ENCODE measurements at places on chromosomes 11 and 22.

DNA sequence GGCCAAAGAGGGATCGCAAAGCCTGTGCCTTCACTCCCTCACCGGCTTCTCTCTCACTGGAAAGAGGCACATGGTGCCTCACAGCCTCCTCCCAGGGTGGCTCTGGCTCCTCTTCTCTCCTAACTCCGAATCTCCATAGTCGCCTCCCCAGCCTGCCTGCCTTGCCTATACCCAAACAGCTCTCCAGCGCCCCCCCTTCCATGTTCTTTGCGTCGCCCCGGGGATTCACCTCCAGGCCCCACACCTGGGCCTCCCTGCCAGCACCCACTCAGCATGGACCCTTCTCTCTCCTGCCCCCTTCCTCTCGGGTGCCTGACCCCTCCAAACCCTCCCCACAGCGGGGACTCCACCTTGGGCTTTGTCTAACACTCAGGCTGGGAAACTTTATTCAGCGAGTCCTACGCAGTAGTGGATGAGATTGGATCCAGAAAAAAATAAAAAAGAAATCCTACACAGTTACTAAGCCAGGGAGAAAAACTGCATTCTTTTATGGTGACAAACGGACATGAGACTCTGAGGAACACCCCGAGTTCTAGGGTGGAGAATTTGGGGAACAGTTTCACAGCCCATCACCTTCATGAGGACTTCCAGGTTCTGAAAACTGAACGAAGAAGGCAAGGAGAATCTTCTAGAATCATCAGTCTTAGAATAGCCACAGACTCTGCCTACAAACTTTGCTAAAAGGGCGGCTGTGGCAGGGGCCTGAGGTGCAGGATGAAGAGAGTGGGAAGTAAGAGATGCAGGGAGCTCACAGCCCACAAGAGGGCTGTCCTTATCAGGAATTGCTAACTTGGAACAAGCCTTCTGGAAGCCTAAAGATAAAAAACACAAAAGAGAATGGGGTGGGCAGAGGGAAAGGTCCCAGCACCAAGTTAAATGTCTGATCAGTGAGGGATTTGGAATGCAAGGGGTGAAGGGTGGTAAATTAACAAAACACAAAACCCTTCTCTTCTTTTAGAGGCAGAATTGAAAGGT is 5.3 kb downstream of the PPM1F start:
- DNase-seq = no peak

- DNase-seq = no peak
Measured at GRCh38 chr11:116093481-116094270, 589.5 kb upstream of the CADM1 start.

- DNase-seq = no peak
Measured at GRCh38 chr11:112835591-112836255, 125.5 kb upstream of the NCAM1 start.

GRCh38 chr11:33227578-33228261 is 29.5 kb upstream of the HIPK3 start:
- DNase-seq = no peak

GRCh38 chr11:94649964-94650623 is 82.9 kb downstream of the PIWIL4 start:
- DNase-seq = no peak
